ENCODE measurements at places on chromosomes 3 and 15. TPM values are rescaled to one million over a fixed set of nuclear protein-coding genes. Genes with fewer than 3 reads are reported as not detected.

RAP2B gene
- 34.8 TPM for total RNA-seq

TCF12 gene
- total RNA-seq: 107 TPM

WDR72 gene
- not detected for total RNA-seq

IMPG2 gene
- 0.52 TPM for total RNA-seq

SH2D7 gene
- not detected for total RNA-seq

GCNT3 gene
- not detected for total RNA-seq

ECE2 gene
- total RNA-seq: not detected

AGBL1 gene
- total RNA-seq: not detected

ACP3 gene
- 0.75 TPM for total RNA-seq

- no peak overlapping the region for H3K27ac ChIP-seq
- H3K27me3 ChIP-seq: no peaks in the 10 kb centered on the region
- no peak overlapping the region for H3K4me3 ChIP-seq
- no peaks in the 10 kb centered on the region for H3K4me1 ChIP-seq
- no peaks in the 10 kb centered on the region for H3K36me3 ChIP-seq
Measured at GRCh38 chr3:56275120-56275519, 193.1 kb downstream of the ERC2 start.

DNA sequence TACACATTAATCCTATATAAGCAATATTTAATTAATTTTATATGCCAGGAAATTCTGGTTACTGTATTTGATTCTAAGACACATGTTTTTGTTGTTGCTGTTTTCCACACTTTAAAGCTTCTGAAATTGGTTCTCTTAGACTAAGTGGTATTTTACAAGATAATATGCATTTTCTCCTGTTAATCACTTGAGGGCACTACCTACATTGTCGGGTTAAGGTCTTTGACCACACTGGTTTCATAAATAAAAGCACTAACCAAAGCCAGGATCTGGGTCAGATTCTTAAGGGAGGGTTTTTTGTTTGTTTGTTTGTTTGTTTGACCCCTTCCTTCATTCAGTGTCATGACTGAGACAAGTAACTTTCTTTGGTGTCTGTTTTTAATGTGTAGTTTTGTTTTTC lies 590.2 kb downstream of the RBMS3 start:
- H3K27ac ChIP-seq: no peak overlapping the region
- H3K27me3 ChIP-seq: no peaks in the 10 kb centered on the region
- DNase-seq: no peak
- H3K4me1 ChIP-seq: no peaks in the 10 kb centered on the region

- no peaks in the 10 kb centered on the region for H3K27me3 ChIP-seq
- DNase-seq: no peak
- H3K36me3 ChIP-seq: no peaks in the 10 kb centered on the region
- H3K4me1 ChIP-seq: peaks cover 19% of the 10 kb centered on the region
- no peak overlapping the region for H3K27ac ChIP-seq
- H3K4me3 ChIP-seq: no peak overlapping the region
Measured at GRCh38 chr3:124650798-124651197, 79.5 kb upstream of the UMPS start.

- no peaks in the 10 kb centered on the region for H3K36me3 ChIP-seq
- peaks cover 14% of the 10 kb centered on the region for H3K27me3 ChIP-seq
Measured at GRCh38 chr3:124558991-124559845, 171.0 kb upstream of the UMPS start.

- no peak for DNase-seq
- H3K27ac ChIP-seq: no peak overlapping the region
- no peaks in the 10 kb centered on the region for H3K27me3 ChIP-seq
- no peaks in the 10 kb centered on the region for H3K4me1 ChIP-seq
- no peaks in the 10 kb centered on the region for H3K36me3 ChIP-seq
Measured at GRCh38 chr3:119741657-119742590, 39.1 kb downstream of the CFAP91 start.

- H3K4me1 ChIP-seq: peaks cover 11% of the 10 kb centered on the region
- no peaks in the 10 kb centered on the region for H3K36me3 ChIP-seq
Measured at GRCh38 chr3:8622873-8623691, 21.5 kb downstream of the SSUH2 start.

DNA sequence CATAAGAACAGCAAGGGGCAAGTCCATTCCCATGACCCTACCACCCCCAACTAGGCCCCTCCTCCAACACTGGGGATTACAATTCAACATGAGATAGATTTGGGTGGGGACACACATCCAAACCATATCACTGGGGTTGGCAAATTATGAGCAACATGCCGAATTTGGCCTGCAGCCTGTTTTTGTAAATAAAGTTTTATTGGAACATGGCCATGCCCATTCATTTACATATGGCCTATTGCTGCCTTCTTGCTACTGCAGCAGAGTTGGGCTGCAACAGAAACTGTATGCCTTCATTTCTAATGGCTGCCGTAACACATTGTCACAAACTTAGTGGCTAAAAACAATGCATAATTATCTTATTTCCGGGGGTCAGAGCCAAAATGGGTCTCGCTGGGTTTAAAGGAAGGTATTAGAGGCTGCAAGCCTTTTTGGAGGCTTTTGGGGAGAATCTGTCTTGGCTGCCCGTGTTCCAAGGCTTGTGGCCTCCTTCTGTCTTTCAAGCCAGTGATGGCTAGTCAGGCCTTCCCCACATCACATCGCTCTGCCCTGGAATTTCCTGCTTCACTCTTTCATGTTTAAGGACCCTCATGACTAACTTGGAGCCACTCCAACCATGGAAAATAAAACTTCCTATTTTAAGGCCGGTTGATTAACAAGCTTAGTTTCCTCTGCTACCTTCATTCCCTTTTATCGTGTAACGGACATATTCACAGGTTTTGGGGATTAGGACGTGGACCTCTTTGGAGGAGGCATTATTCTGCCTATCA lies 428.5 kb upstream of the PROK2 start:
- no peak for DNase-seq
- H3K4me1 ChIP-seq: no peaks in the 10 kb centered on the region
- no peaks in the 10 kb centered on the region for H3K36me3 ChIP-seq
- H3K27ac ChIP-seq: no peak overlapping the region
